Left ventricle myocardium superior (tissue), 1 donor: ENCODE measurements at places on chromosomes 1 and 21. TPM values are rescaled to one million over a fixed set of nuclear protein-coding genes. Genes with fewer than 3 reads are reported as not detected.

Gene CDK11B
- 26.1 TPM for total RNA-seq

Gene PRR9
- total RNA-seq: not detected

Gene NPHS2
- not detected for total RNA-seq

Gene GUCA2A
- not detected for total RNA-seq

Gene CFHR1
- total RNA-seq: not detected

Gene KCNE2
- total RNA-seq: not detected

Gene GNAT2
- total RNA-seq: not detected

Gene OR2T29
- not detected for total RNA-seq

Gene FLG
- total RNA-seq: not detected

Gene CBR3
- total RNA-seq: 2.6 TPM

Gene TIE1
- total RNA-seq: 21.9 TPM

Gene C1orf53
- 4.9 TPM for total RNA-seq

Gene RORC
- 13.0 TPM for total RNA-seq

Gene PSRC1
- total RNA-seq: 0.74 TPM

Gene HMCN1
- total RNA-seq: 3.8 TPM

Gene SPRR2G
- not detected for total RNA-seq

Gene ARHGAP30
- 3.7 TPM for total RNA-seq

Gene TAS1R1
- total RNA-seq: not detected

Gene PRRX1
- total RNA-seq: 36.5 TPM

Gene EDN2
- total RNA-seq: 0.27 TPM

Gene HSD3B1
- total RNA-seq: not detected

Gene SPATA21
- not detected for total RNA-seq

Gene MAN1C1
- 17.9 TPM for total RNA-seq

Gene HENMT1
- total RNA-seq: 1.2 TPM

Gene RHCE
- total RNA-seq: 1.0 TPM
